C1 segment of cervical spinal cord (tissue), 14 donors: ENCODE measurements at places on chromosomes 13 and 19.

- no peak for DNase-seq
These were observed 579.4 kb upstream of the MIR17HG start for GRCh38 chr13:90768116-90768515.

DNA sequence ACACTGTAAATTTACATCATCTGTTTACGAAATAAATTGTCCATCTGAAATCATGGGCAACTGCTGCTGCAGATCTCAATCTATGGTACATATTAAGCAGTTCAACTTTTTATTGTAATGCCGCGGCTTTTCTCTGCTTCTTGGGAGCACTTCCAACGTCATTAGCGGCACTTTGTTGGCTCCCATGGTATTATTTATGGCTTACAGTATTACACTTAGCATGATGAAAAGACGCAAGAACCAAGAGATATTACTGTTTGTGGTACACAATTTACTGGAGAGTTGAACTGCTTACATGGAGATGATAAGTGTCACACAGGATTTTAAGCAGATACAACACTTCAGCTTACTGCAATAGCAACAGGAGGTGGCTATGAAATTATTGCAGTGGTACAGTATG is 442.1 kb downstream of the PCDH20 start:
- no peak for DNase-seq

DNA sequence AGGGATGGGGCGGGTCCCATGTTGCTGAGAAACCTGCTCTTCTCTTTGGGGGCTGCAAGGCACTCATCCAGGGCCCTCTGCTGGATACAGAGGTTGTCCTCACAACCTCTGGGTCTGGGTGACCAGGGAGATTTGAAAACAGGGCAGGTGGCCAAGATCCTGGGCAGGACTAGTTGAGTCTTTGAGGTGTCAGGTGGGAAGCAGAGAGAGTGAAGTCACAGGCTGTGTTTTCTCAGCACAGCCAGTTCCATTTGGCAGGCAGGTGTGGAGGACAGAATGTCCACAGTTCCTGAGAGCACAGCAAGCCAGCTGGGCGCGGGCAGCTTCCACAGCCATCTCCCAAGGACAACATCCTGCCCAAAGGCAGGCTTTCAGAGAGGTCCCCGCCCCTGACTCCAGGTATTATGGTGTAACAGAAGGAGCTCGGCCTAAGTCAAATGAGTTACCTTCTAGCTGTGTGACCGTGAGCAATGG is 118.8 kb downstream of the NUFIP1 start:
- DNase-seq = no peak

GRCh38 chr19:38792250-38793111 is 3.5 kb downstream of the LGALS7B start:
- no peak for DNase-seq

DNA sequence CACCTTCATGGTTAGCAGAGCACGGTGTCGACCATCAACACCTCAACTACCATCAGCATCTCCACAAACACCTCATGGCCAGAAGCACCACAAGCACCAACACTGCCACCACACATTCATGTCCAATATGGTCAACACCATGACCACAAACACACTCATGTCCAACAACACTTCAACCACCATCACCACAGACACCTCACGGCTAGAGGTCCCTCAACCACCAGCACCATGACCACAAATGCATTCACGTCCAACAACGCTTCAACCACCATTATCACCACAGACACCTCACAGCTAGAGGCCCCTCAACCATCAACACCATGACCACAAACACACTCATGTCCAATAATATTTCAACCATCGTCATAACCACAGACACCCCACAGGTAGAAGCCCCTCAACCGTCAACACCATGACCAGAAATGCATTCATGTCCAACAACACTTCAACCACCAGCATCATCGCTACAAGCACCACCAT is 10.2 kb downstream of the TRAPPC5 start:
- DNase-seq = no peak

GRCh38 chr13:113411216-113412023 is 41.9 kb downstream of the ADPRHL1 start:
- DNase-seq = no peak

DNA sequence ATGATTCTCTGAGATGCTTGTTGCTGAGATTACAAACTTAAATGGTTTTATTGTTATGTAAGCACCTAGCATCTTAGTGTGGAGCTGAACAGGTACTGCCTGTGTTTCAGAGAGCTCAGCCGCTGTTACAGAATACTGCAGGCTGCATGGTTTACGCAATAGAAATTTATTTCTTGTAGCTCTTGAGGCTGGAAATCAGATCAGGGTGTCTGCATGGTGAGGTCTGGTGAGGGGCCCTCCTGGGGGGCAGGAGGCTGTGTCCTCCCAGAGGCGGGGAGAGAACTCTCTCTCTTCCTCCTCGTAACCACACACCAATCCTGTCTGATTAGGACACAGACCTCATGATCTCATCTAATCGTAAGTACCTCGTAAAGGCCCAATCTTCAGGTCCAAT is 13.1 kb downstream of the ATP11A start:
- DNase-seq = no peak
